ENCODE measurements at places on chromosomes 4 and X.

- no peak for DNase-seq
Measured at GRCh38 chrX:122866532-122866931, 317.5 kb upstream of the GRIA3 start.

GRCh38 chrX:132023896-132024386 lies 839 bp downstream of the STK26 start:
- DNase-seq = peak; percentile 65

GRCh38 chr4:186554914-186555827 lies at the start of gene MTNR1A:
MTNR1A (minus strand) TSS chr4:186555567; CDS start chr4:186555365, 202 bp downstream.
- DNase-seq = no peak

DNA sequence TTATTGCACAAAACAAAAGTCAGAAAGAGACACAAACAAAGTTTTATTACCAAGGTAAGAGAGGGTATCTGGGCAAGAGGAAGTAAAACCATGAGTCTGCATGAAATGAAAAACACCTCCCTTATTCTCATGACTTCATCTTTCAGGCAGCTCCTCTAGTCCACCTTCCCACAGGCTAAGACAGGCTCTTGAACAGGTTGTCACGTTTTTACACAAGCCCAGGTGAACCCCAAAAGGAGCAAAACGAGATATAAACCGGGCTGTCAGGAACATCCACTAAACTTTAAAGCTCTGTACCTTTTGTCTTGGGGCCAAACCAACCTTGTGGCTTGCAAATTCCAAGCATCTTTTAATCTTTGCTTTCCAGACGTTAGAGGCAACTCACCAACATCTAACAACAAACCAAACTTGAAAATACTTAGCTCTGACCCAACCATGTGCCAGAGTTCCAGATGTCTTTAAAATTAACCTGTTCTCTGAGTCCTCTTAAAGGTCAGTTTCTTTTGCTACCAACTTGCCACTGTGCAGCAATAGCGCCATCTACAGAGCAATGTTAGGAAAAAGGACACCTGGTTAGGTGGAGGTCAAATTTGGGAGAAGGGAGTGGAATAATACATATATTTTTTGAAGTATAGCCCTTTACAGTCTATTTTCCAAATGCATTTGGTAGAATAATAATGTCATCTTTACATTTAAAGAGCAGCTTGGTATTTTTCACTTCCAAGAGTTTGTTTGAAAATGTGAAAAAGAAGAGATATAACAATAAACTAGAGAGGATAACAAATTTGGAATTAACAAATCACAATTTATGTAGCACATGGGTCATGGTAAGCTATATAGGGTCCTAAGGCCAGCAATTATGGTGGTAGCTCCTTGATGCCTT lies 73.1 kb downstream of the QRFPR start:
- peak; percentile 31 for DNase-seq

GRCh38 chr4:2061186-2062131 lies 2.3 kb downstream of the NAT8L start:
- no peak for DNase-seq

DNA sequence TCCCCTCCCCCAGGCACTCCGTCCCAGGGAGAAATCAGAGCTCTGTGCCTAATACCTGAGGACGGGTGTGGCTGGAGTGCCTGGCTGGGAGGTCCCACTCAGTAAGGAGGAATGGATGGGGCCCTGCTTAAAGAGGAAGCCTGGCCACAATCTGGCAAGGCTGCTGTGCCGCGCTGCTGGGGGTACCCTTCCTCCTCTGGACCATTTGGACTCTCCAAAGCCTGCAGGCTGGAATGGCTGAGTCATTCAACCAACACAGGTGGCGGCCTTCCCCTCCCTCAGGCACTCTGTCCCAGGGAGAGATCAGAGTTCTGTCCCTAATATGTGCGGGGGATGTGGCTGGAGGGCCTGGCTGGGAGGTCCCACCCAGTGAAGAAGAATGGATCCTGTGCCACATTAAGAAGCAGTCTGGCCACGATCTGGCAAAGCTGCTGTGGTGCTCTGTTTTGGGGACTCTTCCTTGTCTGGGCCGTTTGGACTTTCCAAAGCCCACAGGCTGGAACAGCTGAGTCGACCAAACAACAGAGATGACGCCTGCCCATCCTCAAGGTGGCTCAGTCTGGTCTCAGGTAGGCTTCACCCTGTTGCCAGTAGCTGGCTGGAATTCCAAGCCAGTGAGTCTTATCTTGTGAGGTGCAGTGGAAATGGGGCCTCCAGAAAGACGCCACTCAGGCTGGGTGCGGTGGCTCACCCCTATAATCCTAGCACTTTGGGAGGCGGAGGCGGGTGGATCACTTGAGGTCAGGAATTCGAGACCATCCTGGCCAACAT lies 127.3 kb upstream of the HUWE1 start:
- no peak for DNase-seq

DNA sequence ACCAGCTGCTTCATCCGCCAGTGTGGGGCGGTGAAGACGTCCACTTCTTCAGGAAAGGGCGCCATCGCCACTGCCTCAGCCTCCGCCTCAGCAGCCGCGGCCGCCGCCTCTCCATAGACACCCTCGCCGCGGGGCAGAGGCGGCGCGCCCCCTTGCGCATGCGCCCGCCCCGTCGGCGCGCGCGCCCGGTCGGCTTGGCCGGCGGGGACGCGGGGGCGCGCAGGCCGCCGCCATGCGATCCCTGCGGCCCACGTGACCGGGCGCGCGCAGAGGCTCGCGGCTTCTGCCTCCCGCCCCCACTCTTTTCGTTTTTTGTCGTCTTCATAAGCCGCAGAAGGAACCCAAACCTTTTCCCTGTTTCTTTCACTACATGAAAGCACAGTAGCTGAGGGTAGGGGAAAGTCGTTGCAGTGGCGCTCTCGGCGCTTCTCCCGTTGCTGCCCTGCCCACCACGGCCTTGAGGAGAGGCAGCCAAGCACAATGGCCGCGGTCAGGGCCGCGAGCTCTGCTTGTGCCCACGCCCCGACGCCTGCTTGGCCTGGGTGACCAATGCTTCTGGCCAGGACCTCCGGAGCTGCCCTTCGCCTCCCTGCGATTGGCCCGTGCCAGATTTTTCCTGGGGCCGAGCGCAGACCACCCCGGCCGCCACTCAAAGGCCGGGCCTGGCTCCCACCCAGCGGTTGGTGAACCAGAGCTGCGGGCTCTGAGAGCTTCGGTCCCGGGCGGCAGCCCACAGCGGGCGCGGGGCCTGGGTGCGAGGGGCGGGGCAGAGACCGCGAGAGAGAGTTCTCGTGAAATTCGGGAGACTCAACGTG lies at the start of gene FBXL5:
Gene FBXL5 (minus strand): TSS at position 135 of the 815 bp plus-strand sequence. CDS start 70 bp downstream, at position 65.
- peak; percentile 84 for DNase-seq

DNA sequence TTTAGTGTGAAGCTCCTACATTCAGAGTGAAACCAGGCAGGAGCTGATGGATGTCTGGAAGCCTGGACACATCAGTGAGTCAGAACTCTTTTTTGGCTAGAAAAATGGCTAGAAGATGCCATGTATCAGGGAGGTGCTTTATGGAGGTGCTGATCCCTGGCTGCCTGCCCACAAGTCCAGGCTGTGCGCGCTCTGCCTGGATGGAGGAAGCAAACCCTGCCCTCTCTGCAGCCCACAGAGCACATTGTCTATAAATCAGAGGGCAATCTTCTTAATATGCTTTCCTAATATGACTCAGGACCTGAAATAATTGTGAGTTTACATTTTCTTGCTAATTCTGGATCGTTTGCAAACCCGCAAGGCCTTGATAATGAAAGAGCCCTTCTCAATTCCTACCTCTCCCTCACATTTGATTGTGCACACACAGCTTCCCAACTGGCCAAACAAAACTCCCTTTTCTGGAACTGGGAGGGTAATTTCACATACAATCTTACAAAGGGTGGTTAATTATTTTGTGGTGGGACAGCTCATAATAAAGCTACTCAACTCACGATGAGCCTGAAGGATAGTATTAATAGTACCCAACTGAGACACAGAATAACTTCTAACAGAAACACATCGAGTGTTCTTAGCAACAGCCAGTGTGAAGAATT lies 11.7 kb downstream of the MFAP3L start:
- no peak for DNase-seq

DNA sequence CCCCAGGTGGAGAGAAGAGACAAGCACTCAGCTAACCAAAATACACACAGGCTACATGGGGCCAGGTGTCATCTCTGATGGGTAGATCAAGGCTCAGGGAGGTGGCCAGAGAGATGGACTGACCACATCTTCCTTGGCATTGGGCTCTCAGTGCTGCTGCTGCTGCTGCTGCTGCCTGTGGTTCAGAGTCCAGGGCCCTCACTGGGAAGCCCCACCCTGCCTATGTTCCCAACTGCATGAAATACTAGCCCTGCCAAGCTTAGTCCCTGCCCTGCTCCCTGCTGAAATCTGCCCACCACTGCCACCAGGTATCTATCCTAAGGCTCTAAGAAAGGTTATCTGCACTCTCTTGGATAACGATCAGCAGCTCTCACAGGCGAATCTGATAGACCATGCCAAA lies 118.7 kb downstream of the EFHC2 start:
- no peak for DNase-seq

DNA sequence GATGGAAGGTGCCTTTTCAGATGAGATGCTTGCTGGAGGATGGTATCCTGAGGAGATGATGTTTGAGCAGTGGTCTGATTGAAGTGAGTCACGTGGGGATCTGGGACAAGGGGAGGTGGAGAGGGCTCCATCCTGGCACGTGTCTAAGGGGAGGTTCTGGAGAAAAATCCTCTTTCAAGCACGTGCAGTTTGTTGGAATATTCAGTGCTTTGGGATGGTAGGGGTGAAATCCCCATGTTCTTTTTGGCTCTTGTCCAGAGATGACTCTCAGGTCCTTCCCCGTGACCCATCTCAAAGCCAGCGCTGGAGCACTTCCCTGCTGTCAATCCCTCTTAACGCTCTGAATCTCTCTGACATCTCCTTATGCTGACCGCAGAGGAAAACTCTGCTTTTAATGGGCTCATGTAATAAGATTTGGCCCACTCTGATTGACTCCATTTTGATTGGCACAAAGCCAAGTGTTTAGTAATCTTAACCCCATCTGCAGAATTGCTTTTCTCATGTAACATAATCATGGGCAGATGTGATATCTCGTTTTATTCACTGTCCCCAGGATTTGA lies 10.8 kb upstream of the KLKB1 start:
- DNase-seq = no peak

- DNase-seq = no peak
Measured at GRCh38 chrX:101108284-101108683, 10.3 kb downstream of the CENPI start.

- DNase-seq = no peak
Measured at GRCh38 chr4:125200556-125200955, 114.2 kb upstream of the FAT4 start.

DNA sequence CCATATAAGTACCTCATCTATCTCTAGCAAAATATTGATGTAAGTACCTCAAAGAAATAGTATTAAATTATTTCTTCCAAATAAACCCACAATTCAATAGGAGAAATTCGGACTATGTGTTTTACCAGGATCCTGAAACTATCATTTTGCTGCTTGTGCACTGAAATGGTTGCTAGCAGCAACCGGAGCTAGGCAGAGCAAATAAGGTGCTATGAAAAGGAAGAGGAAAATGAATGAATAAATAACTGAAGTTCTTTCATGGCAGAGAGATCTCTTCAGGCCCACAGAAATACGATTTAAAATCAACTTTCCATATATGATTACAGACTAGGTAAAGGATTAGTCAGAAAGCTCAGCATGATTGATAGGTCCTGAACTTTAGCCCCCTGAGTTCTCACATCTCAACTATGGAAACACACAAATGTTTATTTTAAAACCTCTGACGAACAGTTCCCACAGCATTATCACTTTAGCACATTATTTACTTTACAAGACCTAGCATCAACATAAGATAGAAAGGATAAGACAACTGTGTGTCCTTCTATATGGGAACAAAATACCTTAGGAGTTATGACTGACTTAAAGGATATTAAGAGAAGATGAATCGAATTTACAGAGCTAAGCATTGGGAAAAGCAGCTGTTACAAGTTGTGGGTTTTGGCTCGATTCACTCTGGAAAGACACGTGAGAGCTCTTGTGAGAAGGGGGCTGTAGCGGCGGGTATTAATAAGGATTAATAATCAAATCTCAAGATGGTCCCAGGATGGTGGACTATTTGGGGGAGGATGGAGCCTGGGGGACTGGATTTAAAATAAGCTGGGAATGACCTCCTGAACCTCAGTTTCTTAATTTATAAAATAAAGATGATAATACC lies 104.3 kb downstream of the CORIN start:
- no peak for DNase-seq

DNA sequence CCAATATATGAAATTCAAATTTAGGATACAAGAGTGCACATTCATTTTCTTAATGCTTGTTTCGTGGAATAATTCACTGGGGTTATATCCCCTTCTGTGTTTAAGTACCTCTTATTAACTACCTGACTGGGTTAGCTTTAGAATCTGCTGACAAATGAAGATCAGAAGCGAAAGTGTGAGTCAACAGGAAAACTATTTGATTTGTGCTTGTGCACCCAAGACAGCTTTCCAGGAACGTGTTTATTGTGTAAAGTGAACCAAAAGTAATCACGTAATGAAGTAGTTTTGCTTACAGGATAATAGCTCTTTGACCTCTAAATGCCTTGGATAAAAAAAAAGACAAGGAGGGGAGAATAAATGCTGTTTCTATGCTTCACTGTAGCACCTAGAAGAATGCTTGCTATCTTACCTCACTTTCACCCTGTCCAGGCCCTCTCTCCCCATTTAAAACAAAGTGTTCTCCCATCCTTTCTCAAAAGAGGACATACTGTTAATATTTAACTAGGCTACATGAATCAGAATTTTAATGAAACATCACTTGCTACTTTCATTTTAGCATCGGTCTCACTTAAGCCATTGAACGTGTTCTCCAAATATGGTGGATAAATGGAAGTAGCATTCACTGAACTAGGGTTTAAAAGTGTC lies 141.9 kb downstream of the THOC2 start:
- no peak for DNase-seq

- no peak for DNase-seq
Measured at GRCh38 chrX:38249965-38250364, 29.3 kb upstream of the SRPX start.

DNA sequence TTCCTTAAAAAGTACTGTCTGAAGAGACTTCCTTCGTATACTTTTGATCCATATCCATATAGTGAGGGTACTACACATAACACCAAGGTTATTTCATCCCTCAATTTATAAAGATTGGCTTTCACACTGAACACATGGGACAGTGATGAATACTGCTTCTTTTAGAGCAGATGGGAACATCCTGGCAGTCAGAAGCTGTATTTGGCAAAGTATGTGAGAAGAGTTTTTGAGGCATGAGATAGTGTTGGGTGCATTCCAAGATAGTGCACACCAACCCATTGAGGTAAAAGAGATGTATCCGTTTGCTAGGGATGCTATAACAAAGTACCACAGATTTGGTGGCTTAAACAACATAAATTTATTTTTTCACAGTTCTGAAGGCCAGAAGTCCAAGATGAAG lies 141.1 kb downstream of the MOSPD2 start:
- no peak for DNase-seq

GRCh38 chrX:154374313-154375155 lies at the start of gene FLNA:
FLNA (minus strand) TSS chrX:154374634; CDS start chrX:154371245, 3,389 bp downstream.
- DNase-seq = no peak

GRCh38 chr4:61628727-61629126 lies 428.6 kb downstream of the ADGRL3 start:
- DNase-seq = no peak

DNA sequence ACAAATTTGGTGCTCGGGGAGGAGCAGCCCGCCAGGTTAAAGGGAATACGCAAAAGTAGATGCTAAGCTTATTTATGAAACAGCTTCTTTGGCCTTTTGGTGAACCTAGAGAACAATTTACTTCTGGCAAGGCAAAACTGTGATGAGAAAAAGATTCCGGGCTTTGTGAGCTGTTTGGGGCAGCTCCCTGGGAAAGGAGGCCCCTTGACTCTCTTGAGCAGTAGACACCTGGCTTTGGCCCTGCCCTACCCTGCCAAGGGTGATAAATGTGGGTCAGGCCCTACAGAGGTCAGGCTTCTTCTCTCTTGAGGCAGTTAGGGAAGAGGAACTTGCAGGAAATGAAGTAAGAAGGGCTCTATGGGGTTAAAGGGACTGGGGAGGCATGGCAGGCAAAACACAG lies 509.6 kb downstream of the MID1IP1 start:
- no peak for DNase-seq
